ENCODE measurements at places on chromosomes 16 and 17. TPM values are rescaled to one million over a fixed set of nuclear protein-coding genes. Genes with fewer than 3 reads are reported as not detected.

SNAI3 gene
- total RNA-seq, result not detected

FUS gene
- 60.4 TPM for total RNA-seq

EVPL gene
- 33.3 TPM for total RNA-seq

KRT24 gene
- 573 TPM for total RNA-seq

CNTROB gene
- total RNA-seq, result 29.8 TPM

NUDT7 gene
- total RNA-seq, result 4.4 TPM

CHST6 gene
- 0.79 TPM for total RNA-seq

DYNC1LI2 gene
- 127 TPM for total RNA-seq

ARHGDIA gene
- total RNA-seq, result 158 TPM

CTRB2 gene
- not detected for total RNA-seq

WNT9B gene
- total RNA-seq, result not detected

TEKT1 gene
- not detected for total RNA-seq

Measured in placental epithelial cell (primary cell).